ENCODE measurements at places on chromosomes 3 and 15. TPM values are rescaled to one million over a fixed set of nuclear protein-coding genes. Genes with fewer than 3 reads are reported as not detected.
A peak's percentile ranks its signal among the peaks of the same experiment; 100 is the strongest.

The MASP1 gene
- polyA plus RNA-seq, result 2.2 TPM

The NTRK3 gene
- polyA plus RNA-seq, result 14.6 TPM

- DNase-seq, result no peak
These were observed 59.8 kb upstream of the UNC13C start for GRCh38 chr15:53918180-53919079.

- no peak for DNase-seq
These were observed 142.9 kb downstream of the PDZRN3 start for GRCh38 chr3:73481888-73482287.

- DNase-seq, result no peak
These were observed 17.9 kb upstream of the RPP14 start for GRCh38 chr3:58288011-58288728.

DNA sequence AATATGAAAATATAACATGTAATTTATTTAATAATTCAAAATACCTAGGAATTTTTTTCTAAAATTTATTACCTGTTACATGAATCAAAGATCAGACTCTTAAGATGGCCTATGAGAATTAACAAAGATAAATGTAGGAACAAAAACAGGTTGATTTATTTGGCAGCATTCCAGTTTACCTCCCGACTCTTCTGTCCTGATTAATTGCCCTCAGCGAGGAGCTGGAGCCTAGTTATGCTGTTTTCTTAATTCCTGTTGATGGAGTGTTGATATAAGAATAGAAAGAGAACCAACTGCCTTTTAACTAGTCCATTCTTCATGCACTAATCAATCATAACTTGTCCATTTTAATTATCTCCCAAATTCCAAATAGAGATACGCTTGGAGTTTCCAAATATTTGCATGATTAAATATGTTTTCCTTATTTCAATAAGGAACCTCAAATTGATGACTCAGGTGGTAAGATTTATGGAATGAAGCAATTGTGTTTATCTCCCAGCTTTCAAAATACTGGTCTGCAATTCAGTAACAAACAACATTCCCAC is 10.6 kb upstream of the CPB1 start:
- DNase-seq, result no peak

DNA sequence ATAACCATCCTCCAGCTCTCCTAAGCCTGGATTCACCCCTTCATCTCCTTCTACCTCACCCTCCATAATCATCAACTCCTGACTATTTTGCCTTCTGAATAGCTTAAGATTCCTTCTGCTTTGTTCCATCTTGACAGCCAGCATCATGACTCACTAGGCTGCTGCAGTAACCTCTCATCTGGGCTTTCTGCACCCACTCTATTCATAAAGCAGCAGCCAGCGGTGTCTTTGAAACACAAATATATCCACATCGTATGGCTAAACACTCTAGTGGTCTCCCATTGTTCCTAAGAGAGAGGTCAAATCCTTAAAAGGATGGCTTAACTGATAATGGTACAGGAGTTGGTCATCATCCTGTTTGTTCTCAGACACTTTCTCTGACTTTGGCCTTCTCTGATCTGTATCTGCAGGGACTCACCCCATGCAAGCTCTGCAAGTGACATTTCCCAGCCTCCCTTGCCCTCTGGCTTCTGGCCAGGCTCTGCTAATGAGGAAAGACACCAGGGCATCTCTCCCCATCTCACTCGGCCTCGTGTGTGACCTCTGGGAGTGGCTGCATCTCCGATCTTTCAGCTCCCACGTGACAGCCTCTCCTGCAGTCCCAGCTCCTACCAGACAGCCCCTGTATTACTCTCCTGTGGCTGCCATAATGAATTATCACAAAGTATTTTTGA is 6.2 kb downstream of the GRK7 start:
- DNase-seq, result no peak

- DNase-seq, result no peak
These were observed 75.9 kb upstream of the ATP2B2 start for GRCh38 chr3:10581251-10581650.

DNA sequence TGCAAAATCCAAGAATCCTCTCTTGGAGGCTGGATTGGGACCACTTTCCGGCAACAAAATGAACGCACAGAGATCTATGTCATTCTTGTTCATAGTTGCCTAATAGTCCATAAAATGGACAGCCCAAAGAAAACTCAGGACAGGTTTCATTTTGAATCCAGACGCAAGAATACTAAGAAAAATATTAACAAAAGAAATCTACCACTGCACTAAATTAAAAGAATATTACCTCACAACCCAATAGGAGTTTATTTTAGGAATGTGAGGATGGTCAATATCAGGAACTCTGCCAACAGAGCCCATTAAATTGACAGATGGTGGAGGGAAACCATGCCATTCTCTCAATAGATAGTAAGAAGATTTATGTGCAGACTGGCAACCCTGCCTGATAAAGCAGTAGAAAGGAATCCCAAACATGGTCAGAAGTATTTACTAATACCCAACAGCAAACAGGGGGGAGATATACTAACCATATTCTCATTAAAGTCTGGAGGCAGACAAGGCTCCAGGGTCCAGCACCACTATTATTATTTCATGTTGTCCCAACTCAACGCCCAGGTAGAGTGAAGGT is 127.6 kb downstream of the SMAD6 start:
- no peak for DNase-seq

DNA sequence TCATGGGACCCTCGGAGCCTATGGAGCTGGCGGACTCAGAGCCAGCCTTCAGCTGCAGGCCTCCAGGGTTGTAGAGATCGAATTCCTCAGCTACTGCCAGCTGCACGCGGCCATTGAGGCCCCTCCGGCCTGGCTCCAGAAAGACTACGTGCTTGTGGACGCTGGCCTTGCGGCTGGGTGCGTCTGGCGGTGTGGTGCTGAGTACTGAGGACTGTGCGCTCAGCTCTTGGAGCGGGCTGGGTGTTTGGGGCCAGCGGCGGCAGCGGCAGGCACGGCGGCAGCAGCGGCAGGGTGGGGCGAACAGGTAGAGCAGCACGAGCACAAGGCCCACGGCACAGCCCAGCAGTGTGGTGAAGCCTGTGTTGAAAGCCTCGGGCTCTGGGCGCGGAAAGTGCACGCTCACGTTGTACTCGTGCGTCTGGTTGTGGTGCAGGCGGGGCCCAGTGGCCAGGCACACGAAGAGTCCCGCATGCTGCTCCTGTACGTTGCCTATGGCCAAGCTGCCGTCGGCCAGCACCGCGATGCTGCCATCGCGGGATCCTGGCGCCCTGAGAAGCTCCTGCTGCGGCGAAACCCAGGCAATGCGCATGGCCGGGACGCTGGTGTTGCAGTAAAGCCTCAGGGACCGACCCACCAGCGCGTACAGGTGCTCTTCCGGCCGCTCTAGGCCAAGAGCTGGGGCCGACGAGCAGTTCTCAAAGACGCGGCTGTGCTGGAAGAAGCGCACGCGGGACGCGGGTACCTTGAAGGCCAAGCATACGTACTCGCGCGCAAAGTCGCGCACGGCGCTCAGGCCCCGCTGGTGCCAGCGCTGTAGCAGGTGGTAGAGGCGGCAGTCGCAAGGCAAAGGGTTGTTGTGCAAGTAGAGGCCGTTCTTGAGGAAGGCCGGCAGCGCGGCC is 1.3 kb downstream of the AMIGO3 start:
- peak; percentile 24 for DNase-seq

GRCh38 chr3:70383360-70383831 is 71.0 kb upstream of the MDFIC2 start:
- no peak for DNase-seq

DNA sequence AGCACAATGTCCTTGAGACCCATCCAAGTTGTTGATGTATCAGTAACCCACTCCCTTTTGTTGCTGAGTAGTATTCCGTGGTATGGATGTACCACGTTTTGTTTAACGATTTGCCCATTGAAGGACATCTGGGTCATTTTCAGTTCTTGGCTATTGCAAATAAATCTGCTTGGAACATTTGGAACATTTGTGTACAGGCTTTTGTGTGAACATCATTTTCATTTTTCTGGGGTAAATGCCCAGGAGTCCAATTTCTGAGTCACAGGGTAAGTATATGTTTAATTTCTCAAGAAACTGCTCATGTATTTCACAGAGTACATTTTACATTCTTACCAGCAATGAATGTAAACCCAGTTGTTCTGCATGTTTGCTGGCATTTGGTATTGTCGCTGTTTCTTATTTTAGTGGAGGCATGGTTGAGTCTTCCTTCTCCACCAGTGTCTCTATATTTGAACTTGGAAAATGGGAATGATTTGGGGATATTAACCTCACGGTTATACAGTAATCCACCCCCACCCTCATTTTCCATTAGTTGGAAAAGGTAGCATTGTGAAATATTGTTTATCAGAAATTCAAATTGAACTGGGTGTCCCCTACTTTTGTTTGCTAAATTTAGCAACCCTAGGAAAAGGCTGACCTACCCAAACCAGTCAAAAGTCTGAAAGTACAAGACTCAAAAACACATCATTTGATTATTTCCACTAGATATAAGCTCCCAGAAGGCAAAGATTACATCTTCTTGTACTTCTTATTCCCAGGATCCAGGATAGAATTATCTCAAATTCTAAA is 30.8 kb downstream of the POMGNT2 start:
- DNase-seq, result no peak

DNA sequence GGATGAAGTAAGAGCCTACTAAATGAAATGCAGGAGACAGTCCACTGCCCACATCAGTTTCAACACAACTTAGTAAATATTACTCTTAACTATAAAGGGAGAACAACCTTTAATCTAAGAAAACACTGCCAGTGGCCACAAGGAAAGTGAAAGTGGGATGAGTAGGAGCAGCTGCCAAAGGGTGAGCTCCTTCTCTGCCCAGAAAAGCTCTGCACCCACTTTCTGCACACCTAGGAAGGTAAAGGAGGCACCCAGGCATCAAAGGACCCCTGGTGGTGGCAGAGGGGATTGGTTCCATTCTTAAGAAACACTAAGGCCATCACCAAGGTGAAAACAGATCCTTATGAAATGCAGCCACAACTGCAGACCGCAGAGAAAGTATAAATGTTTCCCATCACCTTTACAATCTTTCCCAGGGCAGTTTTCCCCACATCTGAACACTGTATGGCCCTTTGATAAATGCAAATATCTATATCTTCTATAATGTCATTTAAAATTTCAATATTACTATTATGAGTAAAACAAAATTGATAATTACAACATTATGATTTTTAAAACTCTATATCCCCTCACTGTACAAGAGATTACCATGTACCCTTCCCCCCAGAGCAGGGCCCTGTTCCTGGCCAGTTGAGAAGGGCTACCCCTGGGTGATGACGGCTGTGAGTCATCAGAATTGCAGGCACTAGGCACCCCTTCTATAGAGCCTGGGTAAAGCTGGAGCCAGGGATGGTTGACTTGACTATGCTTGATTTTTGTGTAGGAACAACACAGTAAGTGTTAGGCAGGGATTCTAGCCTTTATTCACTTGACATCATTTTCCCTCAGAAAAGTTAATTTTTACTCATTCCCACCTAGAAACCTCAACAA is 92.0 kb downstream of the SNRK start:
- DNase-seq, result no peak
